Astrocyte (in vitro differentiated cells and primary cell): ENCODE measurements at places on chromosomes 5 and 9. TPM values are rescaled to one million over a fixed set of nuclear protein-coding genes. Genes with fewer than 3 reads are reported as not detected.

DNA sequence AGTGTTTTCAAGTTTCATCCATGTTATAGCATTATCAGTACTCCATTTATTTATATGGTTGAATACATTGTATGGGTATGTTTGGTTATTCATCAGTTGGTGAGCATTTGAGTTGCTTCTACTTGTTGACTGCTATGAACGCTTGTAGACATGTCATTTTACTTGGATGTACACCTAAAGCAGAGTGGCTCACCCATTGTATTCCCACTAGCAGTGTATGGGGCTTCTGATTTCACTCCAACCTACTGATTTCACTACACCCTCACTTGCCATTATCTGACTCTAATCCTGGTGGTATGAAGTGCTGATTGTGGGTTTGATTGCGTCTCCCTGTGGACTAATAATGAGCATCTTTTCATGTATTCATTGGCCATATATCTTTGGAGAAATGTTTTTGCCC, 9.5 kb downstream of the NPM1 start:
- DNase-seq = no peak

DNA sequence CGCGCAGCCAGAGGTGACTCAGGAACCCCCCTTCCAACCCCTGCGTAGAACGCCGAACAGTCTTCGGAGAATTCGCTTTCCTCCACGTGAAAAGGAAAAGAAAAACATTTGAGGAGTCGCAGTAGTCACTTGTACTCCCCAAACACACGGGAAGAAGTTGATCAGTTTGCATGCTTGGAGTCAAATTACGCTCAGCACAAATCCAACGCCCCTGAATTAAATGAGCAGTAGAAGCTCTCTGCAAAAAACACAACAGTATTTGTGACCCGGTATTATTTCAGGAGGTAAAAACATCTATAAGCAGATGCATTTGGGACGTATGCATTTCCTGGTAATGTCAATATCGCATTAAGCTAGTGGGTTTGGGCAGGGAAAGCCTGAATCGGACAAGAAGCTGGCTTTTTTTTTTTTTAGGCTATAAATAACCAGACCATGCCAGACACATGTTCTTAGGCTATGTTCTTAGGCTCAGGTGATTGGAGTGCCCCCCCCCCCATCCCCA, 854 bp upstream of the ARL15 start:
- DNase-seq = peak; percentile 39

DNA sequence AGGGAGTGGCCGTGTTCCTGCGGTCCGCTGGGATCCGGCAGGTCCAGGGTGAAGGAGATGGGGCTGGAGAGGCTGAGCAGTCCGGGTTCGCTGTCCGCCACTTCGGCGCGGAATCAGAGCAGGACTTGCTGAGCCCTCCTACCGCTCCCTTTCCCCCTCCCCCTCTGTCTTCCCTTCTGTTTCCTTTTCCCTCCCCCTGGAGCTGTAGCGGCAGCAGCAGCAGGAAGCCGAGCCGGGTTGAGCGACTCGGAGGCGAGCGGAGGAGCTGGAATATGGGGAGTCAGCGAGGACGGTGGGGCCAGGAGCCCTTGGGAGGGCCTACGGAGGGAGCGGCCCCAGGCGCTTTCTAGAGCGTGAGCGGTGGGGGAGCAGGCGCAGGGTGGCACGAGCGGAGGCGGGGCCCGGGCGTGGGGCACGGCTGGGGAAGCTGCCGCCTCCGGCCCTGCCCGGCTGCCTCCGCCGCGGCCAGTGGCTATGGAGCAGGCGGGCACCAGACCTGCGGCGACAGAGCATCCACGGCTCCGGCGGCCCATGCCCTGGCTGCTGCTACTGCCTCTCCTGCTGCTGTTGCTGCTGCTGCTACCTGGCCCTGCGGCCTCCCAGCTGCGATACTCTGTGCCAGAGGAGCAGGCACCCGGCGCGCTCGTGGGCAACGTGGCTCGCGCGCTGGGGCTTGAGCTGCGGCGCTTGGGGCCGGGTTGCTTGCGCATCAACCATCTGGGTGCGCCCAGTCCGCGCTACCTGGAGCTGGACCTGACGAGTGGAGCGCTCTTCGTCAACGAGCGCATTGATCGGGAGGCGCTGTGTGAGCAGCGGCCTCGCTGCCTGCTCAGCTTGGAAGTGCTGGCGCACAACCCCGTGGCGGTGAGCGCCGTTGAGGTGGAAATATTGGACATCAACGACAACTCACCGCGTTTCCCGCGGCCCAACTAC, at the start of gene PCDHAC2:
PCDHAC2 (plus strand) TSS at position 184 of the 933 bp plus-strand sequence; CDS start at position 475, 291 bp downstream.
- DNase-seq = peak; percentile 2

GRCh38 chr5:8683496-8683895, 814.5 kb downstream of the MTRR start:
- no peak for DNase-seq

GRCh38 chr9:117413346-117414219, 1.3 kb downstream of the ASTN2 start:
- DNase-seq = no peak

- DNase-seq = peak; percentile 43
Observed at GRCh38 chr9:95481000-95481399, 35.8 kb downstream of the PTCH1 start.

- DNase-seq = no peak
Observed at GRCh38 chr5:139880416-139881142, 85.0 kb downstream of the PSD2 start.

- DNase-seq = peak; percentile 91
Observed at GRCh38 chr5:126422994-126423788, at the start of gene GRAMD2B. TSS of gene GRAMD2B (plus strand) at chr5:126423409. CDS start at chr5:126423607, 198 bp downstream.

DNA sequence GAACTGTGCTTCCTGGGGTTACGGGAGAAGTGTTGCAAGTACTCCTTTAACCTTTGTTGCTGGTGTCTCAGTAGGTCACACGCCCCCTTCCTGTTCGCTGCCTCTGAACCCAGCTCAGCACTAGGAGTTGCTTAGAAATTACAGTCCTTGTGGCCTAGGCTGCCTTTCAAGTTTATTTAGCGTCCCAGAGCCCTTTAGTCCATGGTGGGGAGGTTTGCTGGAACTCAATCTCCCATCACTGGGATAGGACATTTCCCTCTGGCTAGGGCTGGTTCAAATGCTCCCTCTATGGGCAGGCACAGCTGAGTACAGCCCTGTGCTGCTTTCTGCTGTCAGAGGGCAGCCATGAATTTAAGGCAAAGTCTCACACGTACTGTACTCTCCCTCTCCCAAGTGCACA, 4.7 kb downstream of the IFNA8 start:
- DNase-seq = no peak

DNA sequence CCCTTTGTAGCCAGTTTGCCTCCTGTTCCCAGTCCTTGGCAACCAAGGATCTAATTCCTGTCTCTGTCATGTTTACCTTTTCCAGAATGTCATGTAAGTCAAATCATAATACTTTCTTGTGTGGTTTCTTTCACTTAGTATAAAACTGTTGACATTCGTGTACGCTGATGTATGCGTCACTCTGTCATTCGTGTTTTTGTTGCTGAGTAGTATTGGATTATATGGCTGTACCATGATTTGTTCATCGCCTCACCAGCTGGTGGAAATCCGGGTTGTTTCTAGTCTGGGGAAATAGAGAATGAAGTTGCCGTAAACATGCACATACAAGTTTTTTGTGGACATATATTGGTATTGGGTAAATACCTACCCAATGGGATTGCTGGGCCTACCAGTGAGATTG, 97.4 kb downstream of the ANGPTL2 start:
- DNase-seq = no peak

- no peak for DNase-seq
Observed at GRCh38 chr9:96505316-96505991, 55.5 kb downstream of the HABP4 start.

The AMBP gene
- 0.19 TPM in 1 of 2 replicates, not detected in the other for total RNA-seq

The MRPL22 gene
- total RNA-seq = 41.7 and 49.1 TPM in 2 replicates

The LEAP2 gene
- 0.27 and 0.31 TPM in 2 replicates for total RNA-seq

The LVRN gene
- 0.58 and 0.64 TPM in 2 replicates for total RNA-seq

The WDR70 gene
- total RNA-seq = 31.3 and 34.7 TPM in 2 replicates

The TAF11L10 gene
- total RNA-seq = not detected in 2 replicates

The ACTBL2 gene
- total RNA-seq = 11.6 and 11.8 TPM in 2 replicates

The LRRC19 gene
- not detected in 2 replicates for total RNA-seq

The ANGPTL2 gene
- 17.5 and 21.3 TPM in 2 replicates for total RNA-seq

The PPP2R2B gene
- total RNA-seq = 2.4 and 5.2 TPM in 2 replicates
